Stimulated activated CD4-positive, alpha-beta T cell treated with anti-CD3 and anti-CD28 coated beads, TNF-alpha, amount 100 ng/mL, for 24 hours (primary cell): ENCODE measurements at places on chromosomes 11 and 22.

DNA sequence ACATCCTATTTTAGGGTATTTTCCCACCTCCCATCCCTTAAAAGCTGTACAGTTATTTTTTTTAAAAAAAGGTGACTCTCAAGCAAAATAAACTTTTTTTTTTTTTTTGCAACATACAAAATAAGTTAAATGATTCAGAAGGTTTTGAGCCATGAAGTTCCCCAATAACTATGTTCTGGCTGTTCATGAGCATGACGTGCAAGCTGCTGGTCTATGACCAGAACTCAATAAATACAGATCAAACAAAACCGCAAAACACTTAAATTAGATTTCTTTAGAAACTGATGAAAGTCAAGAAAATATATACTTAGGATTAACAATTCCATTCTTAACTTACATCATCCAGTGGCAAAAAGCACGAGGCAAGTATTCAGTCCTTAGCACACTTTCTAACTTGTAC is 24.1 kb upstream of the CLNS1A start:
- no peak for DNase-seq

DNA sequence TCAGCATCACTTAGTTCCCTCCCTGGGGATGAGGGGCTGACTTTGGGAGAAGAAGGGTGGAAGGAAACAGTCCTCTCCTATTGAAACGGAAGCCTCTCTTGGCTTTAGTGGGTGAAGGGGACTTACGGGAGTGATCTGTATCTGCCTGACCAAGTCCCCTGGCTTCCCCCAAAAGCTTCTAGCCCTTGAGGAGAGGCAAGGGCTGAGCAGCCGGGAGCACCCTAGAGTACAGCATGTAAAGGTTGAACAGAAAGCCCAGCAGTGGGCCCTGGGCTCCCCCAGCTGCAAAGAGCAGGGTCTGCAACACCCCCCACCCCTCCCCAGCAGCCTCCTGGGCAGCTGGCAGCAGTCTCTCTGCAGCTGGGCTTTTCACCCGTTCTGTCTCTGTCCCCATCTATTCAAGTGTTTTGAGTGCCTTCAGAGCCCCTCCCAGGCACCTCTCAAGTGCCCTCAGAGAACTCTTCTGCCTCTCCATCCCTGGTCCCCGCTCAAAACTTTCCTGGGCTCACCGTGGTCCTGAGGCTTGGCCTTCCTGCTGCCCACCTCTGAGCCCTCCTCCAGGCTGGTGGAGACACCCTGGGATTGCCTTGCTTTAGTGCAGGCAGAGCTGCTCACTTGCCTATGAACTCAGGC is 2.7 kb downstream of the CAPN5 start:
- DNase-seq, result no peak

- no peak for DNase-seq
These were observed 552.5 kb downstream of the INSC start for GRCh38 chr11:15667127-15667725.

- peak; percentile 71 for DNase-seq
These were observed 1.1 kb upstream of the CD6 start for GRCh38 chr11:60970369-60970774.

GRCh38 chr22:35367331-35367886 is 13.5 kb upstream of the HMOX1 start:
- no peak for DNase-seq

- no peak for DNase-seq
These were observed 1310.3 kb downstream of the BRD1 start for GRCh38 chr22:48517039-48518030.
